ENCODE measurements at places on chromosomes 7 and 10. TPM values are rescaled to one million over a fixed set of nuclear protein-coding genes. Genes with fewer than 3 reads are reported as not detected.
A peak's percentile ranks its signal among the peaks of the same experiment; 100 is the strongest.

GRCh38 chr7:84997626-84998025 lies 189.2 kb downstream of the SEMA3D start:
- no peaks in the 10 kb centered on the region for H3K27me3 ChIP-seq
- no peak overlapping the region for H3K27ac ChIP-seq
- no peaks in the 10 kb centered on the region for H3K4me1 ChIP-seq
- DNase-seq = no peak

DNA sequence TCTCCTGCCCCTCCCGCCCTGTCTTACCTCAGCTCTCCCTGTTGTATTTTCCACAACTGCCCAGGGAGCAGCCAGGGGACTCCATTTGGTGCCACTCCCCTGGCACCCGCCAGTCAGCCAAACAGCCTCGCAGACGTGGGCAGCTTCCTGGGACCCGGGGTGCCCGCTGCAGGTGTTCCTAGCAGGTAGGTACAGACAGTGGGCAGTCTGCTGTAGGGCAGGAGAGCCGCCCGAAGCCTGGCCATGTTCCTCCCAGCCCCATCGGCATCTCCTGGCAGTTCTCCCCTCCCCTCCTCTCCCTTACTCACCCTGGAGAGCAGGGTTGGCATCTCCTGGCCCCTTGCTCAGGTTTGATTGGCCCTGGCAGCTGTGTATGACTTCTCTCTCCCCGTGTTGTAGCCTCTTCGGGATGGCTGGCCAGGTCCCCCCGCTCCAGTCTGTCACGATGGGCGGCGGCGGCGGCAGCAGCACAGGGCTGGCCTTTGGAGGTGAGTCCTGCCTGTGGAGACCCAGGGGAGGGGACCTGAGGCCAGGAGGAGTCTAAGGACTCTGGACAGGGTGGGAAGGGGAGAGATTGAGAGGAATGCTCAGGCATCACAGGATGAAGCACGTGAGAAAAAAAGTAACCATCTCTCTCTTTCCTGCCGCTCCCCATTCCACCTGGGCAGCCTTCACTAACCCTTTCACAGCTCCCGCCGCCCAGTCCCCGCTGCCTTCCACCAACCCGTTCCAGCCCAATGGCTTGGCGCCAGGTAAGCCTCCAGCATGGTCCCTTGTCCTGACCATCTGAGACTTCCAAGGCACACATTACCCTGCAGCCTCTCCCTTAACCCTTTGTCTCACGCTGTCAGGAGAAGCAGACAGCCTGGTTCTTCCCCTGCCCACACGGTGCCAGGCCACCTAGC lies 11.3 kb downstream of the SAP25 start:
- H3K4me1 ChIP-seq = peaks cover 5% of the 10 kb centered on the region
- H3K4me3 ChIP-seq = no peak overlapping the region
- H3K27me3 ChIP-seq = no peaks in the 10 kb centered on the region
- no peak for DNase-seq
- H3K36me3 ChIP-seq = no peaks in the 10 kb centered on the region
- no peak overlapping the region for H3K27ac ChIP-seq

The ANXA8L1 gene
- 54.0 TPM for total RNA-seq

- DNase-seq = peak; percentile 23
- no peaks in the 10 kb centered on the region for H3K36me3 ChIP-seq
- H3K27me3 ChIP-seq = no peaks in the 10 kb centered on the region
- no peaks in the 10 kb centered on the region for H3K4me1 ChIP-seq
- peak overlapping the region; percentile 22 for H3K27ac ChIP-seq
- H3K4me3 ChIP-seq = no peak overlapping the region
Measured at GRCh38 chr7:92466682-92467081, 11.1 kb downstream of the ERVW-1 start.

DNA sequence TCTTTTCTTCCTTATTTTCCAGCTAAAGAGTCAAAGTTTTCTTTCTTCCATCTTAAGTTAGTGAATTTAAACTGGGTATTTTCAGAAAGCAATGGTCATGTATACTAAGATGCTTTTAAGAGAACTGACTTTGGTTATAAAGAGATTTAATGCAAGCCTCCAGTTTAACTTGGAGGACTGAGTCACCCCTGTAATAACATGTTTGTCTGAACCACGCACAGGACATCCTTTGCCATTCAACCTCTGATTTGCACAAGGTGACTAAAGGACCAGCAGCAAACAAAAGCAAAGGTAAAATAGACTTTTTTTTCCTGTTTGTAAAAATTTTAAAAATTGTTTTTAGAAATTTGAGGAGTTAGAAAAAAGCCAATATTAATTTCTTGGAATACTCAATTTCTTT lies 2.9 kb downstream of the HYAL4 start:
- H3K36me3 ChIP-seq = no peaks in the 10 kb centered on the region
- no peaks in the 10 kb centered on the region for H3K4me1 ChIP-seq
- no peak overlapping the region for H3K4me3 ChIP-seq
- no peak overlapping the region for H3K27ac ChIP-seq
- H3K27me3 ChIP-seq = no peaks in the 10 kb centered on the region

The POU6F2 gene
- total RNA-seq = 0.88 TPM

GRCh38 chr10:27534161-27534700 lies 30.1 kb downstream of the RAB18 start:
- H3K27me3 ChIP-seq = no peaks in the 10 kb centered on the region
- no peak overlapping the region for H3K4me3 ChIP-seq
- H3K36me3 ChIP-seq = no peaks in the 10 kb centered on the region
- DNase-seq = no peak
- no peaks in the 10 kb centered on the region for H3K4me1 ChIP-seq

- H3K27ac ChIP-seq = peak overlapping the region; percentile 67
- H3K4me3 ChIP-seq = no peak overlapping the region
- DNase-seq = peak; percentile 25
- H3K4me1 ChIP-seq = no peaks in the 10 kb centered on the region
- H3K27me3 ChIP-seq = no peaks in the 10 kb centered on the region
- H3K36me3 ChIP-seq = no peaks in the 10 kb centered on the region
Measured at GRCh38 chr10:12097791-12098190, 29.0 kb downstream of the DHTKD1 start.

DNA sequence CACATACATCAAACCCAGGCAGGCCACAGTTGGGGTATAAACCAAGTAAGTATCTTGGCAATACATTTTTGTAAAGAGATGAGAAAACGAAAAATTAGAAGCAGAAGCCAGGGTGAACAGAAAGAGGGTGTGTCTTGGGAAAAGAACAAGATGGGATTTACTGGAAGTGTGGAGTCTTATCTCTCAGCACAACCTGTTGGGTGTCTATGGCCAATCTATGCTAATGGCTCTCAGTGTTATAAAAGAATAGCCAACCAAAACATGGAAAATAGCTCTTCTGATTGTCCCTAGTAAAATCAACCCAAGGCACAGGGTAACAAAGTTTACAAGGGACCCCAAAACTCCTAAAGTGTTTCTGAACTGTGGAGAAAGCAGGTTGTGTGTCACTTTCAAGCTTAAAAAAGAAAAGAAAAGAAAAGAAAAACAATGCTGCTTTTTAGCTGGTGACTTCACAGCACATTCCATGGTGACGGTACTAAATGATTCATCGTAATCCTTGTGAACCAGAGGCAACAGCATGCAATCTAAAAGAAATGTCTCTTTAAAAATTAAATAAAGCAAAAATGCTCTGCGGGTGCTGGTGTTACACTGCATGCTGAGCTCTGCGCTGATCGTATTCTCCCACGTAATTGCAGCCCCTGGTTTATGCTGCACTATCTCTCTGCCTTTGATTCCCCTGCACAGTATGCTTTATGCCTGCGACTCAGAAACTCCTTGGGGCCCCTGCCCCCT lies 100.8 kb downstream of the C10orf90 start:
- peaks cover 14% of the 10 kb centered on the region for H3K4me1 ChIP-seq
- peak; percentile 19 for DNase-seq
- no peaks in the 10 kb centered on the region for H3K27me3 ChIP-seq
- H3K36me3 ChIP-seq = no peaks in the 10 kb centered on the region

DNA sequence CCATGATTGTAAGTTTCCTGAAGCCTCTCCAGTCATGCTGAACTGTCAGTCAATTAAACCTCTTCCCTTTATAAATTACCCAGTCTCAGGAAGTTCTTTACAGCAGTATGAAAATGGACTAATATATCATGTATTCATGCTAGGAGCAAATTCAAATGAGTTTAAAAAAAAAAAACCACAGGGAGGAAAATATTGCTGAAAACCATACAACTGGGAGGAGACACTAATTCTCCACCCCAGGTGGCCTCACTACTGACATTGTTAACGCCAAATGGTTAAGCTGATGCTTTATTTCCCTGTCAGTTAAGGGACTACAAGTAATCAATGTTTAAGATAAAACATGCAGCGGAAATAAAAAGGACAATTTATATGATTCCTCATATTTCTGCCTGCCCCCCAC lies 55.1 kb downstream of the PDE1C start:
- H3K4me3 ChIP-seq = no peak overlapping the region
- H3K36me3 ChIP-seq = no peaks in the 10 kb centered on the region
- no peak for DNase-seq
- no peaks in the 10 kb centered on the region for H3K27me3 ChIP-seq
- peaks cover 10% of the 10 kb centered on the region for H3K4me1 ChIP-seq
- H3K27ac ChIP-seq = no peak overlapping the region

The PFKP gene
- 24.6 TPM for total RNA-seq

Measured in hepatocyte (in vitro differentiated cells).